Sciatic nerve (tissue), 2 donors: ENCODE measurements at places on chromosomes 2 and 18. TPM values are rescaled to one million over a fixed set of nuclear protein-coding genes. Genes with fewer than 3 reads are reported as not detected.
A peak's percentile ranks its signal among the peaks of the same experiment; 100 is the strongest.

- DNase-seq = no peak
Measured at GRCh38 chr18:77087393-77088141, 45.0 kb downstream of the MBP start.

DNA sequence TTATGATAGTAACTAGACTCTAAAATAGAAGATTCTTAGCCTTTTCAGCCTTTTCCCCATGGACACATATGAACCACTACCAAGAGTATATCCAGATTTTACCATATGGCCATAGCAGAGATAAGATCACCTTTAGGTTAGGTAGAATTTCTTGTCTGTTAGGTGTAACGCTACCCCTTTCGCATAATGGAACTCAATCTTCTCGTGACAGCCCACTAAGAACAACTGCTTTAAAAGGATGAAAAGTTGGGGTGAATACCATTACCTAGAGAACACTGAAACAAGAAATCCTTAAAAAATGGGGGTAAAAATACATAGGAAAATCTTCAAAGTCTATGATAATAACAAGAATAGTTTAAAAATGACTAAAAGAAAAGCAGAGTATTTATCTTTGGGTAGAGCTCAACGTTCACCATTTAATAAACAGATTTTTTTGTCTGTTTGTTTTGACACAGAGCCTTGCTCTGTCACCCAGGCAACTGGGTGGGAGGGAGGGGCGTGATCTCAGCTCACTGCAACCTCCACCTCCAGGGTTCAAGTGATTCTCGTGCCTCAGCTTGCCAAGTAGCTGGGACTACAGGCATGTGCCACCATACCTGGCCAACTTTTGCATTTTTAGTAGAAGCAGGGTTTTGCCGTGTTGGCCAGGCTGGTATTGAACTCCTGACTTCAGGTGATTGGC, 67.2 kb downstream of the VIL1 start:
- DNase-seq = no peak

- no peak for DNase-seq
Measured at GRCh38 chr18:635171-635570, 22.3 kb upstream of the TYMS start.

DNA sequence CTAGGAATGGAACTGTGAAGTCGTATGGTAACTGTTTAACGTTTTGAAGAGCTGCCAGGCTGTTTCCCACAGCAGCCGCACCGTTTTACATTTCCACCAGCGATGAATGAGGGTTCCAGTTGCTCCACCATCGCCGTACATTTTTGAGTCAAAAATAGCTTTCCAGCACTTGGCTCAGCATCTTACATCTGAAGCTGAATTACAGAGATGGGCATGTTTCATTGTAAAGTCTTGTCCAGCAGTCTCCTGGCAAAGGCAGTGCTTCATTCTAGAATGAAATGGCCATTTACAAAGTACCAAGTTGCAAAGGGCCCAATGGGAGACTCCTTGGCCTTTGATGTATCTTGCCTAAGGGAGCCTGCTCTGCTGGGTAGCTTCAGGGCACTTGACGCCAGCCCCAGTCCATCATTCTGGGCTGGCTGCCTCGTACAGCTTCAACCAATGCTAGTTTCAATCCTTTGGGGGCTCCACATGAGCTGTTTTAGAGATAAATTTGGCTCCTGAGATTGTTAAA, 45.1 kb downstream of the ATIC start:
- DNase-seq = no peak

The CYTIP gene
- 22.8 TPM for total RNA-seq

GRCh38 chr2:154350911-154351310, 347.6 kb upstream of the KCNJ3 start:
- no peak for DNase-seq

DNA sequence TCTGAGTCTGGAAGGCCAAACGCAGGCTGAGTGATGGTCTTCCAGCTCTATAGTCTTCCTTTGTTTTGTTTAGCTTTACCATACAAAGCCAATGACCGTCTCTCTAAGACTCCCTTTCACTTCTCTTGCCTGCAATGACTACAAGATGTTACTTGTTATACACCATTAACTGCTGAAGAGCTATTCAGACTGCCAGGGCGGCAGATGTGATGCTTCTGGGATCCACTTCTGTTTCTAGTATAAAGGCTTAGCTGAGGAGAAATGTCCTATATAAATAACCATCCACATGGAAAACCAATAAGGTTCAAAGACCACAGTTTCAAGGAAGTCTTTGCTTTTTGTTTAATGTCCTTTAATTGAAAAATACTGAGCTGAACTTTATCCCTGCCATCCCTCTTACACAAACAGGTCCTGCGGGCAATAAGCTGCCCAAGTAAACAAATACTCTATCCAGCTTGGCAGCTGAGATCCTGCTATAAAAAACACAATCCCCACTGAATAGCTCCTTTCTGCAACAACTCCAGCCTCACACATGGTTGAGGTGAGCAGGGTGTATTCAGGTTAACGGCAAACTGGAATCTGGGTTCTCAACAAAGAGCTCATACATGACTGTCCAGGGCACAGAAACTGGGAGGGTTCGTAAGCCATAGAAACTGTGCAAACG, 124.6 kb downstream of the VIT start:
- DNase-seq = no peak

DNA sequence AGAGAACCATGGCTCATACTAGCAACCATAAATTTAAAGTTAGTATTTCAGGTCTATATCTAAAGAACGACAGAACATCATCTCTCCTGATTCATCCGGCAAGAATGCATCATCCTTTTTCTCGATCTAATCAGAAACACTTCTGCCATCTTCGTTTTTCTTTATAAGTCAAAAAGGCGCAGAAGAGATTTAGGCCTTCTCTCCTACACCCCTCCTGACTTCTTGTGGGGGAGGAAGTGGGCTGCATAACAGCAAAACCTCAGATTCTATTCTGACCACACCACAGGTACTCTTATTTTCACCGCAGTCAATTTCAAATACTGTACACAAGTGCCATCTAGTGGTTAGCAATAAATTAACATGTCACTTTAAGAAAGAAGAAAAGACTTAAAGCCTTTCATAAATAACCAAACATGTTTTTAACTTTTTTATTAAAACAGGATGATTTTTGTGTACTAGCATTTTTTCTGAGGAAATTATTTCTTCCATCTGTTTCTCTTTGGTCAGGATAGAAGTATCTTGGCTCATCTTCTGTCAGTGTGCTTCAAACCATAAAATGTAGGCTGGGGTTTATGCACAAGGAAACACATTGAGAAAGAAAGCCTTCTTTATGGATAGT, 48.4 kb upstream of the PIK3C3 start:
- no peak for DNase-seq

DNA sequence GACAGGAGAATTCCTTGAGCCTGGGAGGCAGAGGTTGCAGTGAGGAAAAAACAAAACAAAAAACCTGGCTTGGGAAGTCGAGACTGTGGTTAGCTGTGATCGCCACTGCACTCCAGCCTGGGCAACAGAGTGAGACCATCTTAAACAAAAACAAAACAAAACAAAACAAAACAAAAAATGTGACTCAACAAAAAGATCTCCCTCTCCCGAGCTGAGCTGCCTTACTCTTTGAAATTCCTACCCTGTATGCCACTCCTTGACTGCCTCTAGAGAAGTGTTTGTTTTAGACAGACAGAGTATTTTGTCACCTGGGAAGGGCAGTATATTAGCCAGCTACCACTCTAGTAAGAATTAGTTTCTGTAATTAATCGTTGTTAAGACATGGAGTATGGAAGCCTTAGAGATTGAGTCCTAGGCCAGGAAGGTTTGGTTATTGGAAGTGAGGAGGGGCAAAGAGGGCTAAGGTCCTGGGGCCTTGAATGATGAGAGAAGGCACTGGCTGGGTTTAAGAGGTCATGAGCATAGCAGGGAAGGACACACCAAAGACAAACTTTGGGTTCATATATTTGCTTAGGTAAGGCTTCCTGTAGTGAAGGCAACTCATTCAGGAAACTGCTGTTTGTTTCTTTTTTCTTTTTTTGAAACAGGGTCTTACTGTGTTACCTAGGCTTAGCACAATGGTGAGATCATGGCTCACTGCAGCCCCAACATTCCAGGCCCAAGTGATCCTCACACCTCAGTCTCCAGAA, 56.0 kb downstream of the HAUS1 start:
- no peak for DNase-seq

DNA sequence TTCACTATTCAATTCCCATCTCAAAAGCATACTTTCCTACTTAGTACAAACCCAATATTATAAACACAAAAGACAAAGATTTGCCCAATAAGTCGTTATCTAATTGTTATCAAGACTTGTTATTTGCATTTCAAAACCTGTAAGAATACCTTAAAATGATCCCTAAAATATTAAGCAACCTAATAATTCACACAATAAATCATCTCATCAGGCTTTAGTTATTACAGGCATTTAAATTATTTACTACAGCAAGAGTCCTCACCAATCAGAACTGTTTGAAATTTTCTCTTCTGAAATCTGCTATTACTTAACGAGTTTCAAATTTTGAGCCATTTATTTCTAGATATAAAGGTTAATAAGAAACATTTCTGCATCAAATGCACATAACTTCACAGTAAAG, 1.6 kb downstream of the CCDC88A start:
- DNase-seq = no peak

The FANCL gene
- total RNA-seq = 42.8 TPM

- DNase-seq = peak; percentile 69
Measured at GRCh38 chr2:127105656-127106456, 1.1 kb downstream of the BIN1 start.

The SKA1 gene
- 0.36 TPM for total RNA-seq

- no peak for DNase-seq
Measured at GRCh38 chr18:55195863-55196262, 236.6 kb upstream of the CCDC68 start.

The AP1S3 gene
- total RNA-seq = 5.8 TPM

DNA sequence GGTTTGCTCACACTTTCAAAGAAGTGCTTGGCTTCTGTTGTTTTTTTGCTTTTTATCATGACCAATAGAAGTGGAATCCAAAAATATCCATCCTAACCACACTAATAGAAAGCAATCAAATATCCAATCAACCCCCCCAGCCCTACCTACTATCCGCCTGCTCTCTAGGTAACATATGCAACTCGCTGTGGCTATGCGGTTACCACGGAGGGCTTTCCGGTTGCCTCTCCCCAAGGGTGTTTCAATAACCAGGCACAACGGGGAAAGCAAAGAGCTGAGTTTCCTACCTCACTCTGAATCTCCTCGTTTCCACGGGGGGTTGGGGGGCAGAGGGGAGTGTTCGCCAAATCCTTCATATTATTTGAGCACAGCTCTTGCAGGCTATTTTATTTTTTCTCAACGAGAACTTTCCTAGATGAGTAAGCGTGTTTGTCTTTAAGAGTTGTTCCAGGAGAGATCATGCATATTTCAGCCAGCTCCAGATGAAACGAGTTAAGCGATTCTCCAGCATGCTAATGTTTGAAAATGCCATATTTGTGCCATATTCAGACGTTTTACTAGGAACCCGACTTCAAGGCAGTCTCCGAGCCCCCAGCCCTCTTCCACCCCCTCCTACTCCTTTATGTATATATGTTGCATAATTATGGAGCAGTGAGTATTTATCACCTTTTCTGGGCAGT, 30.3 kb downstream of the PAX3 start:
- no peak for DNase-seq

DNA sequence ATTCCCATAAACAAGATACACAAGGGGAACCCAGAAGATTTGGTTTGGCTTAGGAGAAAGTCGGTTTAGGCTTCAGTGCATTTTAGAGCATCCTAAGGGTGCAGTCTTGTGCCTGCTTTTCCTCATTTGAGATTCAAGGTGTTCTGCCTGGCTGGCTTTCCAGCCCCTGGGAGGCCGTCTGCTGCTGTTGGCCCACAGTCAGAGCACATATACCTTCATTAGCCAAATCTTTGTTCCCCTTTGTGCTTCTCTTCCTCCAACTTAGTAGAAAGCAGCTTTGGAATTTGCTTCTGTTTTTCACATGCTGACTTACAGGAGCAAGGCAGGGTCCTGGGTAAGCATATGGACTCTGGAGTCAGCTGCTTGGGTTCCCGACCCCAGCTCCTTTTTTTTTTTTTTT, 477.1 kb upstream of the TCF4 start:
- DNase-seq = no peak

DNA sequence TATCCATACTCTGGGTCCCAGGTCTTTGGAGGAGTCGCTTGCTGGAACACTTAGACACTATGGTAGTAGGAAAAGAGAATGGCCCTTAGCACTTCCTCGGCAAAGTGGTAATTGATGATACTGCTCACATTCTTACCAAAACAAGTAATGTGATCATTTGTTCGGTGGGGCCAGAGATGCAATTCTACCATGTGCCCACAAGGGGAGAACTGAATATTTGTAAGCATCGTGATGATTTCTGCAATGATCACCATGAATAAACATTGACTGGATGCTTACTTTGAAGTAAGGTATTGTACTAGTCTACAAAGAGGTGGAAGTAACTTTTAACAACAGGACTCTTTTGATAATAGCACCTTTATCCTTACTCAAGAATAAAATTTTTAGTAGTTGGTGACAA, 109.7 kb downstream of the CD8B2 start:
- no peak for DNase-seq

GRCh38 chr2:119521433-119522050, 2.7 kb downstream of the SCTR start:
- no peak for DNase-seq

DNA sequence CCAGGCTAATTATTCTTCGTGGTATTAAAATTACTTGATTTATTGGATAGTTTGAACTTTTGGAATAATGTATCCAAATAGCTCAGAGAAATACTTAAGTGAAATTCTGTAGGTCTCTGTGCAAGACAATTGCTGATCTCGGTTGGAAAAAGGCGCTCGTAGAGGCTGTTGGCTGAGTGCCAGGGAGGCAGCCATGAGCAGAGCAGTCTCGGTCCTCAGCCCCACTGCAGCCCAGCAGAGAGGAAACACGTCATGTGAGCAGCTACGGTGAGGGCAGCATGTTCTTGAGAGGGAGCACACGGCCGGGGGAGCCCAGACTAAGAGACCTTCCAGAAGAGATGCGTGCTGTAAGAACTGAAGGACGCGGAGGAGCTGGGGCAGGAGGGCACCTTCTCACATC, 42.5 kb downstream of the DCDC2C start:
- no peak for DNase-seq

DNA sequence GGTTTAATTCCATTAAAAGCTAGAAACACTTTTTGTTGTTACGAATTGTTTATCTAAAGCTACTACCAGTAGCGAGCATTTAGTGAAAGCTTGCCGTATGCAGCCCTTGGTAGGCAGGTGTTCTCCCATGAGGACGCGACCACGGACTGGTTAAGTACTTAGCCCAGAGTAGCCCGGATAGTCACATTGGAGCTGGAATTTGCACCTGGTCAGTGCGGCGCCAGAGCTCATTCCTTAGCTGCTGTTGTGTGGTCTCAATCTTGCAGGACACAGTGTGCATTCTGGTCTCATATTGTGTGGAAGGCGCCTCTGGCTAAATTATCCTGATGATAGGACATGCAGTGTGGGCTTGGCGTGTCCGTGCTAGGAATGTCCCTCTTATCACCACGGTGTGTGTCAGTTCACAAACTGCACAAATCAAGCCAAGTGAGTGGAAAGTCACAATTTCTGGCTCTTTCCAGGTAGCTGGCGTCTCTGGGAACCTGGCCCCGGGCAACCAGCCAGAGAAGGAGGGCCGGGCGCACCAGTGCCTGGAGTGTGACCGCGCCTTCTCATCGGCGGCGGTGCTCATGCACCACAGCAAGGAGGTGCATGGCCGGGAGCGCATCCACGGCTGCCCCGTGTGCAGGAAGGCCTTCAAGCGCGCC, 133.3 kb downstream of the ZNF236 start:
- DNase-seq = no peak

The GAREM2 gene
- 6.8 TPM for total RNA-seq

The C2orf42 gene
- 24.4 TPM for total RNA-seq

The TANK gene
- total RNA-seq = 71.3 TPM

The GKN1 gene
- total RNA-seq = not detected

The ST8SIA5 gene
- total RNA-seq = 0.22 TPM

- no peak for DNase-seq
Measured at GRCh38 chr2:128282976-128283810, 35.5 kb downstream of the HS6ST1 start.

- DNase-seq = no peak
Measured at GRCh38 chr2:237695201-237695780, 67.9 kb downstream of the LRRFIP1 start.

The KRTCAP3 gene
- total RNA-seq = 2.6 TPM
